H4 (cell line): ENCODE measurements at places on chromosomes 2 and 18.

DNA sequence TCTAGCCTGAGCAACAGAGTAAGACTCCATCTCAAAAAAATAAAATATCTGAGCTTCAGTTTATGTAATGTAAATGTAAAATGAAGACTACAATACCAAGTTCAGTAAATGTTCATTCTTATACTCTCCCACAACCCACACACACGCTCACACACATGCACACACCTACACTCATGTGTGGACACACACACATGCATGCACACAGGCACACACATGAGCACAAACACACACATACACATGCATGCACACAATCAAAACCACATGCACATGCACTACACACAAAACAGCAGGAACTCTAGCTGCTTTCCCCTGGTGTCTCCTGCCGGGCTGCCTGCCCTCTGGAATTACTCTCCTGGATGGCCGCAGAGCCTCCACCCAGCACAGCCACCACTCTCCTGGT, 90.6 kb downstream of the GFPT1 start:
- DNase-seq, result no peak

- no peak for DNase-seq
Observed at GRCh38 chr2:62362561-62362960, 143.4 kb downstream of the TMEM17 start.

GRCh38 chr2:75558136-75558535, 2.6 kb downstream of the EVA1A start:
- DNase-seq, result no peak

DNA sequence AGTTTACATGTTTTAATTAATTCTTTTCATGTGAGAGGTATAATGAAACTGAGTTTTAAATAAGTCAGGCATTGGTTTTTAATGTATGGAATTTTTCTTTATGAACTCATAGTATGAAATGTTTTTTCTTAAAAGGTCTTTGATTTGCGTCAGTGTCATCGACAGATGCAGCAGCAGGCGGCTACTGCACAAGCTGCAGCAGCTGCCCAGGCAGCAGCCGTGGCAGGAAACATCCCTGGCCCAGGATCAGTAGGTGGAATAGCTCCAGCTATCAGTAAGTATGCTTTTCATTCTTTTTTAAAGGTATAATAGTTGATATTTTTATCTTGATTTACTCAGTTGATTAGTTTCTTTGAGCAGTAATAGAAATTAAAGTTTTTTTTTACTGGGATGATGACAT, 46.5 kb downstream of the SMAD4 start:
- DNase-seq, result no peak
